ENCODE measurements at places on chromosomes 1 and 21.
A peak's percentile ranks its signal among the peaks of the same experiment; 100 is the strongest.

- DNase-seq = no peak
These were observed 547.8 kb downstream of the DPYD start for GRCh38 chr1:97373000-97373399.

- no peak for DNase-seq
These were observed 26.8 kb downstream of the EGLN1 start for GRCh38 chr1:231395076-231395997.

GRCh38 chr1:174040387-174040786, 18.2 kb upstream of the RC3H1 start:
- DNase-seq = no peak

DNA sequence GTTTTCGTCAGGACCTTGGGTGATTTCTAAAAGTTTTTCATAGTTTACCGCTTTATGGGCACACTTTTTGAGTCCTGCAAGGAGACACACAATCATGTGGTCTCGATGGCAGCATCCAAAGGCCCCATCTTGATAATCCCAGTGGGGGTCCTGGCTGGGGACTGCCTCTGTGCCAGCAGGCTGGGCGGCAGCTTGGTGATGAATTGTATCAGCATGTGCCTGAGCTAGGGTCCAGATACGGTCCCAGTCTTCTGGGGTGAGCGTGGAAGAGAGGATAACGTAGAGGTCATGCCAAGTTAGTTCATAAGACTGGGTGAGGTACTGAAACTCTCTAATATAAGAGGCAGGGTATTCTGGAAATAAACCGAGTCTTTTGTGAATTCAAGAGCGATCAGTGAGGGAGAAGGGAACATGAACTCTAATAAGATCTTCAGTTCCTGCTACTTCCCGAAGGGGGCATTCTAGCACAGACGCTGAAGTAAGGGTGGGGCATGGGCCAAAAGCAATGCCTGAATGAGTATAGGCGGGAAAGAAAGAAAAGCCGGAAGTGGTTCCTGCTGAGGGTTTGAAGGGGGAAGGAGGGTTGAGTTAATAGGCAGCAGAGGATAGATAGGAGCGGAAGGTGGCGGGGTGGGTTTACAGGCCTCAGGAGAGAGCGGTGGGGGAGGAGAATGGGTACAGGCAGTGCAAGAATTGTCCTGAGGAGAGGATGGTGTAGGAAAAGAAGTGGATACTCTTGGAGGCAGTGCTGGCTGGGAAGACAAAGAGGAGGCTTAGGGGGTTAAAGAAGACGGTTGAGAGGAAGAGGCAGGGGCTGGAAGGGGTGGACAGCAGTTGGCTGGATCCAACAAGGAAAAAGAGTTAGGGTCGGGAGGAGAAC, 1.6 kb downstream of the ERVH48-1 start:
- DNase-seq = peak; percentile 74

- no peak for DNase-seq
These were observed 4.1 kb downstream of the PTPRC start for GRCh38 chr1:198642983-198643382.

DNA sequence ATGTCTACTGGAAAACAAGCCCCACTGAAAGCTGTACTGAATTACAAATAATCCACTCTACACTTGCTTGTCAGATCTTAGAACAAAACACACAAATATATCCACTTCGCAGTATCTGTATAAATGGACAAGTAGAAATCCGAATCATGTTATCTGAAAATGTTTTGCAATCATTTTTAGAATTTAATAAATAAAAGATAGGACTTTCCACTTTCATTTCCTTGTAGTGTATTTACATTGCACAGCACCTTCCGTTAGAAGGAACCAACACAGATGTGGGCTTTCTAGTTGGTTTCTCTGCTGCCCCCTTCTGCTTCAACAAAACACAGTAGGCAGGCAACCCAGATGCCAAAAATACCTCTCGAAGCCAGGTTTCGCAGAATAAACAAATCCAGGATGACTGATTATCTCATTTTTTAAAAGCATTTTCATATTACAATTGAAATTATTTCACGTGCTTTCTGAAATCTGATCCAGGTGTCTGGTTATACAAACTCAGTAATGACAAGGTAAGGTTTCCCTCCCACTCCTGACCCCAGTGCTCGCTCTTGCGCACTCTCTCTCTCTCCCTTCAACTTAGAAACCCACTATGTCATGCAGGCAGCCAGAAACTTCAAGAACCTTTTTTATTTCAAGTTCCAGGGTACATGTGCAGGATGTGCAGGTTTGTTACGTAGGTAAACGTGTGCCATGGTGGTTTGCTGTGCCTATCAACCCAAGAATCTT, 389.9 kb downstream of the SMYD3 start:
- DNase-seq = peak; percentile 26

- DNase-seq = no peak
These were observed 764.1 kb downstream of the LTN1 start for GRCh38 chr21:28228636-28228995.

DNA sequence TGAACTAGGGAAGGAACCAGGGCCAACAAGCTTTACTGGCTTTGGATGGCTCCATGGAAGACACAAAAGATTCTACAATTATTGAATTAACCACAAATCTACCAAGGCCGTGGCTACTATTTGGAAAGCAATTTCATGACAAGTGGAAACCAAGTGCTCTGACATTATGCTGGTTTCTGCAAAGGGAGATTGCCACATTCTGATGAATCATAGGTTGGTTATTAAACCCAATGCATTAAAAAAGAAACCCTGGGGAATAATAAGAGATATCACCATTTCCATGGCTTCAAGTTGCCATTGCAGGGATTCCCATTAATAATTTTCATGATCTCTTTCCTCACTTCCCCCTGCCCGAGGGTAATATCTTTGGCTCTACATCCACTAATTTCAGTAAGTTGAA, 359.2 kb upstream of the NCAM2 start:
- DNase-seq = no peak

GRCh38 chr1:209855006-209855405, 27.2 kb downstream of the UTP25 start:
- DNase-seq = no peak

DNA sequence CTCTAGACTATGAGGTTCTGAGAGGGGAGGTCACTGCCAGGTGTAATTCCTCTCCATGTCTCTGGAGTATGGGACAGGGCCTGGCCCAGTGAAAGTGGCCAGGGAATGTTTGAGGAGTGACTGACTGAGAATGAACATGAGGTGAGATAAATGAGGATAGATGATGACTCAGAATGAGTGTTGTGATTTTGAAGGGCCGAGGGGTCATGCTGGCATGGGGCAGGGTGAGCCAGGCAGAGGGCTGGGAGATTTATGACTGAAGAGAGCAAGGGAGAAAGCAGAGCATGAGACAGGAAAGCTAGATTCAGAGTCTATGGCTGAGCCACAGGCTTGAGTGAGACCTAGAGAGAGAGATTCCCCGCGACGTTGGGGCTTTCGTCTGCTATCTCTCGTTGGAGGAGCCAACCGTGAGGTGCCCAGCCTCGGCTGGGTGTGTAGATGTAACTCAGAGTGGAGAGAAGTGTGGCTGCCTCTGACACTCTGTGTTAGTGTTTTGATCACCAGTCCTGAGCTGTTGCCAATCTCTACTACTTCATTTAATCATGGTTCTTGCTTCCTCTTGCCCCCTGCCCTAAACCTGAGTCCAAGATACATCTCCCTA, 50.1 kb downstream of the FOXD2 start:
- no peak for DNase-seq

- no peak for DNase-seq
These were observed 27.1 kb upstream of the DISP1 start for GRCh38 chr1:222787729-222788128.

DNA sequence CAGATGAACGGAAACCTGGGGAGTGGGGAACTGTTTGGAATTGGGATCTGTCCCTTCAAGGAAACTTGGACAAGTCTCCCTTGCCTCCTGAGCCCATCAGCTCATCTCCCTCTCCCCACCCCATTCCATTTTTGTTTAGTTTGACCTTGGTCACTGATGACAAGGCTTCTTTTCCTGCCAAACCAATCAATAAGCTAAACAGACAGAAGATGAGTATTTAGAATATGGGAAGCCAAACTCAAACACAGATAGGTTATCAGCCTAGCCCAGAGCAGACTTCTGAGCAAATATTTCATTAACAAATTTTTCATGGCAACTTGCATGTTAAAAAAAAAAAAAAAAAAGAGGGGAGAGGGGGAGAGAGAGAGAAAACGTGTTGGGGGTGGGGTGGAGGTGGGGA, 337.2 kb upstream of the PROX1 start:
- DNase-seq = no peak

DNA sequence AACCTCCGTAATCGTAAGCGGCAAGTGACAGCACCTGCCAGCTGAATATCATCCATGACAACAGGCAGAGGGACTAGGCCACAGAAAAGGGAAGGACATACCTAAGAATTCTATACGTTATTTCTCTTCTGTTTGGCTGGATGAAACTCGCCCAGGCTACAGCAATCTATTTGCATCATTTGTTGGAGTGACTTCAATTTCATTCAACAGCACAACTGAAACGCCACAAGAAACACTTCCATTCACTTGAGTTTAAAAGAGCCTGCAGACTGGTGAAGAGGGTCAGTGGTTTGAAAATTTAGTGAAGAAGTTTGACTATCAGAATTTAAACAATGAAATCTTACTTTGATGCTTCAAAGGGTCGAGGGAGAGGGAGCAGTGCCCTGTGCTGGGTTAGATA, 378.7 kb downstream of the LMO4 start:
- no peak for DNase-seq

GRCh38 chr1:67250051-67250653, 57.5 kb upstream of the IL12RB2 start:
- DNase-seq = no peak

GRCh38 chr1:241482761-241483250, 36.7 kb downstream of the FH start:
- DNase-seq = no peak

- DNase-seq = no peak
These were observed 195.3 kb upstream of the APP start for GRCh38 chr21:26365849-26366248.

GRCh38 chr1:31723828-31724359, 20.1 kb upstream of the COL16A1 start:
- peak; percentile 42 for DNase-seq

DNA sequence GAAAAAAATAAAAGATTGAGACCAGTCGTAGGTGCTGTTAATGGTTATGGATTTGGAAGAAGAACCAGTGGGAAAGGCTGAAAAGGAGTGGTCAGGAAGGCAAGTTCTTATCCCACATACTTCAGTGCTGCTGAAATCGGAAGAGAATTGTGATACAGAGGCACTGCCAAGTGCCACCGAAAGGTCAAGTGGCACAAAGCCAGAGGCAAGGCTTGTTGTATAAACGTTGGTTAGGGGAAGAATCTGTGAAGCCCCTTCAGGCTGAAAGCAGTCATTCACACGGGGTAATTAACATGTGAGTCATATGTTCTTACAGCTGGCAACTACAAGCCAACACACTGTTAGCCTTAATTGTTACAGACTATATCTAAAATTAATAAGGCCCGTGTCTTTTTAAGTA, 48.8 kb downstream of the ZBTB40 start:
- no peak for DNase-seq

DNA sequence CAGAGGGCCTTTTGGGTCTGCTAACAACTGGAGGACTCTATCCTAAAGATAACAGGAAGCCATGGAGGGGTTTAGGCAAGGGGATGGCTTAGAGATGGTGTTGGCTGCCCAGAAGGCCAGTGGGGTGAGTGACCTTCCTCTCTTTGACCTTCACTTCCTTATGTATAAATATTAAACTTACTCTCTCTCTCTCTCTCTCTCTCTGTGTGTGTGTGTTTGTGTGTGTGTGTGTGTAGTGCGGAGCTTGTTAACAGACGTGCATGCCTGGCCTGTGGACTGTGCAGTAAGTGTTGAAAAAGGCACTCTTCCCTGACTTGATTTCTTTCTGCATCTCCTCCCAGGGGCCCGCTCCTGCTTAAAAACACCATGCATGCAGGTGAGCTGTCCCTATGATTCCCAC, 10.0 kb downstream of the MROH7 start:
- DNase-seq = no peak

GRCh38 chr21:33374450-33375096, 28.6 kb upstream of the IFNGR2 start:
- no peak for DNase-seq

GRCh38 chr1:68046885-68047658, 3.4 kb downstream of the DIRAS3 start:
- DNase-seq = no peak

- no peak for DNase-seq
These were observed 55.5 kb downstream of the ATP1A1 start for GRCh38 chr1:116428576-116428975.

DNA sequence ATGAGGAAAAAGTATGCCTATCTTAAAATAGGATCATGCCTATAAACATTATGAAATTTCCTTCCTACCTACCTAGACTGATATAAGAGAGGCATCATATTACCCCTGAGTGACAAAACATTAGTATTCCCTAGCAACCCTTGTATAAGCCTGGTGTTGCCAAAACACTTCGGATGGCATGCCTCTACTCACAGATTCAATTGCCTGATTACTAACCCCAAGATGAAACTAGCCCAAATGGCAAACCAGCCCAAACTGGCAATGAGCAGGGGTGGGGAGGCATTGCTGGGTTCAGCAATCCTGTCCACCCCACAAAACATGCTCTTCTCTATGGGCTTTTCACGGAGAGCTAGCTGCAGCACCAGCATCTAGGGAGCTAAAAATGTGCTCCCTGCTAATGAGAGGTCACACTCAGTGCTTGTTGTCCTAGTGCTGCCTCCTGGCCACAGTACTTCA, 13.9 kb downstream of the PALMD start:
- no peak for DNase-seq

GRCh38 chr1:99955375-99955774, 14.4 kb upstream of the SLC35A3 start:
- no peak for DNase-seq

DNA sequence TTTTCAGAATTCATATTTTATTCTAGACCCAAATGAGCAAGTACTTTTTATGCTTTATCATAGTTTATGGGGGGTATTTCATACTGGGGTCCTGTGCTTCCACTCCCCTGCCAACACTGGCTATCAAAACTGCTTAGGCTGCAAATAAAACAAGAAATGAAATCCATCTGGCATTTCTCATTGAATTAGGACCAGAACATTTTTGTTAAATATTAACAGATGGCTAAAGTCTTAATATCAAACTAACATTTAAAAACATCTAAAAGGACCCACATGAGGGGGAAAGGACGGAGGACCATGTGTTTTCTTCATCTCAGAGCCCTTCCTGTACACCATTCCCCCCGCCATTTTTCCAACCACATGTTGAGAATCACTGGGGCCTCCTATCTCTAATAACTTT, 167.5 kb upstream of the C1orf105 start:
- DNase-seq = no peak

Measured in GM18507 (cell line).